ENCODE measurements at places on chromosomes 5 and 9.

GRCh38 chr5:91162534-91163381, 220.4 kb downstream of the ARRDC3 start:
- DNase-seq, result no peak

GRCh38 chr5:144308906-144309670, 138.4 kb downstream of the KCTD16 start:
- DNase-seq, result peak; percentile 87

DNA sequence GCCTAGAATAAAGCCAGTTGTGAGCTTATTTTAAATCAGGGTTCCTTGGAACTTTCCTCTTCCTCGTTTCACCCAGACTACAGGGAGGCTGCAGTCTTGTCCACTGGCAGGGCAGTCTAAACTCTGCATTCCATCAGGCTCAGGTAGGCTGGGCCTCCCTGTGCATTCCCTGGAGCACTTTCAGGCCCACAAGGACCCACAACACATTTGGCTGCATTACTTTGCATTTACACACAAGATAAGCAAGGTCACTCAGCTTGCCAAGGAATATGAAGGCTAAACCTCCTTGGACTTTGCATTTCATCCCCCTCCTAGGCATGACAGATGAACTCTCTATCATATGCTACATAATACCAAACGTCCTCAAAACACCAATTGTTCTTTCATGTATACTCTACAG, 104.2 kb downstream of the MARCHF3 start:
- DNase-seq, result no peak

DNA sequence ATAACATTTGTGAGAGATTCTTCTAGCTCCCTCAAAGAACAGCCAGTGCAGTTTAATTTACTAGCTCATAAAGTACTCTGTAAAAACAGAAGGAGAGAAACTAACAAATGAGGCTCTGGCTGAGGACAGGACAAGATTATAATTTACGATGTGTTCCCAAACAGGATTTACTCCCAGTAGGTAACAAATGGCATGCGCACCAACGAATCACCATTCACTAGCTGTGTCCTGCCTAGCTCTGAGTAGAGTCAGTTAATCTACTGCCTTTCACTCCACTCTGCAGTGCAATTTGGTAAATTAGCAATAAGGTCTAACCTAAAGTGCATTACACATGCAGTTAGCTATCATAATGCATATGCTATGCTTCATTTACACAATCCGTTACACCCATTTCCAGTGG, 497.4 kb upstream of the CCNG1 start:
- no peak for DNase-seq

- DNase-seq, result peak; percentile 81
Observed at GRCh38 chr5:146291421-146292074, 47.1 kb upstream of the POU4F3 start.

DNA sequence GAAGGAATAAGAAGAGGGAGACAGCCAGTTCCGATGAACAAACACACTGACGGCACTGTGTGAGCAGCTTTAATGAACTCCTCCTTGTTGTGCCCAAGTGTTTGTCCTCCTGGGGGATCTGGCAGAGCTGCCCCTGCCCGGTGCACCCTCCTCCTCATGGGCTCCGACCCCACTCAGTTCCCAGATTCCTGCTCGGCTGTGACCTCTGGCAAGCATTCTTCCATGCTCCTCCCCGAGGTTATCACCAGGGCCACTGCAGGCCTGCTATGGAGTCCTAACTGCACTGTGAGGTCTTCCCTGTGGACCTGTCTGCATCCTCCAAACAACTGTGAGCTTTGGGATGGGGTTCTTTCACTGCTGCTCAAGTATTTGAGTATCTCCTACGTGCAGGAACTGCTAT, 142.2 kb downstream of the DCP2 start:
- DNase-seq, result no peak

- no peak for DNase-seq
Observed at GRCh38 chr9:136709454-136710109, 2.8 kb upstream of the DIPK1B start.
